ENCODE measurements at places on chromosomes 16 and 17. TPM values are rescaled to one million over a fixed set of nuclear protein-coding genes. Genes with fewer than 3 reads are reported as not detected.

The PEX12 gene
- 6.7 TPM for total RNA-seq

The TMEM220 gene
- total RNA-seq: not detected

The KLHL10 gene
- not detected for total RNA-seq

The SLC16A13 gene
- 0.53 TPM for total RNA-seq

The NEUROD2 gene
- not detected for total RNA-seq

The STH gene
- not detected for total RNA-seq

The PTGES3L gene
- 0.30 TPM for total RNA-seq

The MILR1 gene
- total RNA-seq: 1.5 TPM

The PRKCB gene
- not detected for total RNA-seq

The IL17C gene
- 0.15 TPM for total RNA-seq

The MLLT6 gene
- 60.3 TPM for total RNA-seq

The FBXW10B gene
- 0.30 TPM for total RNA-seq

The SP6 gene
- total RNA-seq: not detected

The KRT20 gene
- total RNA-seq: not detected

Measured in A375 (cell line).